Thoracic aorta (tissue), 2 donors: ENCODE measurements at places on chromosomes 13 and 19.

- DNase-seq: no peak
These were observed 26.7 kb upstream of the NAPA start for GRCh38 chr19:47541518-47541917.

- peak; percentile 91 for DNase-seq
These were observed 3.7 kb upstream of the ZNF665 start for GRCh38 chr19:53196777-53197396.

DNA sequence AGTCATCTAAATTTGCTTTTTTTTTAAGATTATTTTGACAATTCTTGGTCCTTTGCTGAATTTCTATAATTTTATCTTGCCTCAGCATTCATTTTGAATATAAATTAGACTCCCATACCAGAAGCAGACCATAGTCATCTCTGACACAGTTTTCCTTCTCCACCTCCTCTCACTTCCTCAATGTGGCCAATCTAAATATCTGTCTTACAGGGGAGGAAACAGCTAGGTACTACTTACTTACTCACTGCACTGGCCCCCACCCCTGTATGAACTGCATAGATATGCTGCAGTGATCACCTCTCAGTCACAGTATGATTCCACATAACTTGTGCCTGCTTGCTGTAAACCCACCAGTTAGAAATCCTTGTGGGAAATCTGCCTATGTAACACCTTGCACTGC, 665.6 kb downstream of the FGF9 start:
- no peak for DNase-seq

GRCh38 chr19:49200238-49200862, 42.8 kb downstream of the TRPM4 start:
- no peak for DNase-seq

DNA sequence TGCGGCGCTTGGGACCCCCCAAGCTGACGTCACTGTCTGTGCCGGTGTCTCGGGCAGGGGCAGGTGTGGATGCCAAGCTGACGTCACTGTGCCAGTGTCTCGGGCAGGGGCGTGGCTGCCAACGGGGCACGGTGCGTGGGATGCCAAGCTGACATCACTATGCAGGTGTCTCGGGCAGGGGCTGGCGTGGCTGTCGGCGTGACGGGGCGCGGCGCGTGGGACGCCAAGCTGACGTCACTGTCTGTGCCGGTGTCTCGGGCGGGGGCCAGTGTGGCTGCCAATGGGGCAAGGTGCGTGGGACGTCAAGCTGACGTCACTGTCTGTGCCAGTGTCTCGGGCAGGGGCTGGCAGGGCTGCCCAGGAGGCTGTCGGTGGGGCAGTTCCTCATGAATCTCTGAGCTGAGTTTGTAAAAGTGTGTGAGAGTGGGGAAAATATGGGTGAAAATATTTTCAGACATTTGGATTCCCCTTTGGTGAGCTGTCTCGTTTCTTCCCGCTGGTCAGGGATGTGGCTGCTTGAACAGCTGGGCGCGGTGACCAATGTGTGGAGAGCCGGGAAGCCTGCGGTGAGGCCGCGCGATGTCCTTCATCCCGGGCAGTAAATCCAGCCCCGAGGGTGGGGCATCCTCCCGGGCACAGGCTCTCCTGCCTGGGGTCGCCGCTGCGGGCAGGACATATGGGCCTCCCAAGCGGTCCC, 25.2 kb downstream of the MCF2L start:
- DNase-seq: no peak

DNA sequence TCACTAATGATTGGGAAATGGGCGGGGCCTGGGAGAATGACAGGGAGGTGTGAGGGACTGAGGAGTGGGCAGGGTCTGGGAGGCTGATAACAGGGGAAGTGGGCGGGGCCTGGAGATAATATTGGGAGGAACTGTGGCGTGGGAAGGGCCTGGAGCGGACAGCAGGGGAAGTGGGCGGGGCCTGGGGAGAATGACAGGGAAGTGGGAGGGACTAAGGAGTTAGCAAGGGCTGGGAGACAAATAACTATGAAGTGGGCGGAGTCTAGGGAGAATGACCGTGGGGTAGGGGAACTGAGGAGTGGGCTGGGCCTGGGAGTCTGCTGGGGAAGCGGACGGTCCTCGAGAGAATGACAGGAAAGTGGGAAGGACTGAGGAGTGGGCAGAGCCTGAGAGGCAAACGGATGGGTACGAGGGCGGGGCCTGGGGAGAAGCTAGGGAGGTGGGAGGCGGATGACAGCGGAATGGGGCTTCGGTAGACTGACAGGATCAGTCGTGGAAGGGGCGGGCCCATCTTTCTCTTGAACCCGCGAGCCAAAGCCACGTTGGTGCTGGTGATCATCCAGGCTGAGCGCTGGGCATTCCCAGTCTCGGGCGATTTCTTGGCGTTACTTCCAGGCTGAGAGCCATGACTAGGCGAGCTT, 14.0 kb upstream of the TUBB4A start:
- peak; percentile 67 for DNase-seq

- DNase-seq: no peak
These were observed 1244.2 kb upstream of the MIR17HG start for GRCh38 chr13:90103099-90103784.

DNA sequence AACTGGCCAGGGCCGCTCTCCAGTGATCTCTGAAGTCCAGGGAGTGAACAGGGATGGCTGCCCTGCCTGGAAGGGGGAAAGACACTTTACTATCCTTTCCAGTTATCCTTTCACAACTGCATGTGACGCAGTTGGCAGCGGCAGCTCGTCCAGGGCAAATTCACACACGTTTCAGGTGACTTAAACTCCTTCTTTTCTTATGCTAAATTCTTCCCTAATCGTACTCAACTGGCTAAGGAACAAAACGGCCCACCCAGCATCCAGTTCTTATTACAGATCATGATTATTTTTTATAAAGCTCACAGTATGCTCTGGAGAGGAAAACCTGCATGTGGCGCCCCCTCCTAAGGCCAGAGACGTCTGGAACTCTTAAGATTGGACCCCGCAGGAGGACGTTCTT, 767.1 kb downstream of the UQCRFS1 start:
- no peak for DNase-seq

DNA sequence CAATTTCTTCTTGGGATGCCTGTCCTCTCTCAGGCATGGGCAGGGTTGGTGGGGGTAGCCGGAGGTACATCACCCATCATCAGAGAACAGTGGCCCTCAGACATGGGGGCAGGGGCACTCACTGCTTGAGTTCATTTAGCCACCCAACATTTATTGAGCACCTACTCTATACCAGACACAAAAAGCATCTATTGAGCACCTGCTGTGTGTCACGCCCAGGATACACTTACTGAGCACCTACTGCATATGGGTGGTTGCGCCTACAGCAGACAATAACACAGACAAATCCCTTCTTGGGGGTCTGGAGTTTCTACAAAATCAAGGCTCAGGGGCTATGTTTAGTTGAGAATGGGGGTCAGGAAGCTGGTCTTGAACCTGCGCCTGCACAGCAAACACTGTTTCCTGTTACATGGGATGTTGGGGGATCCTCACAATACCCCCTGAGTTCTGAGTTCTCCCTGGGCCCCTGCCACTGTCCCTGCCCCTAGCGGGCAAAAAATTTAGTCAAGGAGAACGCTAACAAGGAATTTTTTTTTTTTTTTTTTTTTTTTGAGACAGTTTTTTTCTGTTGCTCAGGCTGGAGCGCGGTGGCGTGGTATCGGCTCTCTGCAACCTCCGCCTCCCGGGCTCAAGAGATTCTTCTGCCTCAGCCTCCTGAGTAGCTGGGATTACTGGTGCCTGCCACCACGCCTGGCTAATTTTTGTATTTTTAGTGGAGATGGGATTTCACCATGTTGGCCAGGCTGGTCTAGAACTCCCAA, 11.6 kb downstream of the RCN3 start:
- no peak for DNase-seq

GRCh38 chr19:28764066-28764465, 448.9 kb downstream of the UQCRFS1 start:
- no peak for DNase-seq

- no peak for DNase-seq
These were observed 34.7 kb downstream of the BRD4 start for GRCh38 chr19:15297416-15298224.

DNA sequence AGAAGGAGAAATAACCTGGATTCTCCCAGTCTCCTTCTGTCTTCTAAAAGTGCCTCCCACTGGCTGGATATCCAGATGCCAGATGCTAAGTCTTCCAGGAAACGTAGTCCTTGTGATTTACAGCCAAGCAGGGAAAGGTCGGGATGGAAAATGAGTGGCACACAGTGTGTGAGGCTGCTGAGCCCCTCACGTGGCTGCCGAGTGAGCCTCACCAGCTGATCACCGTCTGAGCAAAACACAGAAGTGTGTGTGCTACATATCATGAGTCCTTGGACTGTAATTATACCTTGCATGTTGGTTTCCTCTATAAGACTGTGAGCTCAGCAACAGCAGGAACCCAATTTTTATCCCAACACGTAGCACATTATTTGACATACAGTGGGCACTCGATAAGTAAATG, 15.1 kb downstream of the LHFPL6 start:
- no peak for DNase-seq

GRCh38 chr13:48304143-48304876, 759 bp downstream of the RB1 start:
- no peak for DNase-seq

- no peak for DNase-seq
These were observed 406.8 kb downstream of the MYO16 start for GRCh38 chr13:109036078-109036780.

DNA sequence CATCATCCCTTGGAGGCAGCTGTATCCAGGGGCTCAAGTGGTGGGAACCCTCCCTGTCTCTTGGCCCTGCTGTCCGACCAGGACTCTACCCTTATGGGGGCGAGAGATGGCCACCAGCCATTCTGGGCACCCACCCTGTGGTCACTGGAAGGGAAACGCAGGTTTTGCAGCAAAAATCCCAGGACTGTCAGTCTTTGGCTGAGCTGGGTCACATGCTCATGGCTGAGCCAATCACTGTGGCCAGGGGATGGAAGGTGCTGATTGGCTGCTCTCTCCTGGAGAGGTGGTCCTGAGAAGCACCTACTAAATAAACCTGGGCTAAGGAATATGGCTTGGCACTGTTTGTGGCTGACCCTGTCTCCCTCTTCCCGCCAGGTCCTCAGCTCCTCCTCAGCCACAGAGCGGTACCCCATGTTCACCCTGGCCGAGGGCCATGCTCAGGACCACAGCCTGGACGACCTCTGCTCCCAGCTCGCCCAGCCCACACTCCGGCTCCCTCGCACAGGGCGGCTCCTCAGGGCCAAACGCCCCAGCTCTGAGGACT, 8.9 kb downstream of the ATG4D start:
- DNase-seq: no peak

- DNase-seq: no peak
These were observed 682.5 kb downstream of the PCDH9 start for GRCh38 chr13:66547685-66548084.

DNA sequence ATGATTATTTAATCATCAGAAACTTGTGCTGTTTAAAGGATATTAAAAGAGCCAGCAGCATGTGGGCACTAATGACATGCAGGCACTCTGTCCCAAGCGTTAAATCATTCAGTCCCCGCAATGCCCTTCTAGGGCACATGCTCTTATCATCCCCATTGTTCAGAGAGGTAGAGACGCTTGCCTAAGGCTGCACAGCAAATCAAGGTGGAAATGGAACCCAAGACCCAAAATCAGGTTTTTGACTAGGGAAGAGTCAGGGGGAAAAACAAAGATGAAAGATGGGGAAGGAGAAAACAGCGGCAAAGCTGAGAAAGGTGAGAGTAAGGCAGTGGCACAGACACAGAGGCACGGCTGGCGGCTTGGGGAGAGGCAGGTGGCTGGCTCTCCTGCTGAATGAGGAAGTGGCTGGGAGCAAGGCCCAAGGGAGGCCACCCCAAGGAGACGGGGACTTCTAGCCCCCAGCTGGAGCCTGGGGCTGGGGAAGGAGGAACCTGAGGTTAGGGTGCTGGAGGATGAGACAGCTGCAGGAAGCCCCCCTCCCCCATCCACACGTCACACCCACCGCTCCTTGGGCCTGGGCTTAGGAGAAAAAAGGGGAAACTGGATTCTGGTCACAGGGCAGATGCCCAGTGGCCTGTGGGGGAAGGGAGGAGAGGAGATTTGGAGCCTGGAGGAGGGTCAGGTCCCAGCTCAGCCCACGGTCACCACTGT, 1.0 kb upstream of the TYROBP start:
- no peak for DNase-seq

- no peak for DNase-seq
These were observed 11.2 kb downstream of the IGFL1 start for GRCh38 chr19:46240693-46241092.
